ENCODE measurements at places on chromosomes 2 and 18.

- DNase-seq: no peak
Observed at GRCh38 chr2:217934321-217935131, 68.3 kb downstream of the TNS1 start.

GRCh38 chr2:172806493-172806892, 70.8 kb downstream of the RAPGEF4 start:
- DNase-seq: peak; percentile 54

GRCh38 chr18:68693091-68693815, 21.7 kb downstream of the TMX3 start:
- DNase-seq: no peak

DNA sequence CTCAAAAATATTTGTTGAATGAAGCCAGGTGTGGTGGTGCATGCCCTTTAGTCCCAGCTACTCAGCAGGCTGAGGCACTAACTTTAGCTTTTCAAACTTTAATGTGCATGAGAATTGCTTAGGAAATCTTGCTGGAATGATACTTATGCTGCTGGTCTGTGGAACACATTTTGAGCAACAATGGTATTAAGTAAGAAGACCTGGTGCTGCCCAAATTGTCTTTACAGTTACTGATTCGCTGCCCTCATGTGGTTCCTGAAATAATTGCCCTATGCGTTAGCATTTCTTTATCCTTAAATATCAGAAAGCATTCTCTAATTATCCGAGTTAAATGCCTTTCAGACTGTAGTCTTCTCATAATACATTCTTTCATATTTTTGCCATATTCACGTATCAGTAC, 76.0 kb upstream of the SESTD1 start:
- DNase-seq: peak; percentile 49

DNA sequence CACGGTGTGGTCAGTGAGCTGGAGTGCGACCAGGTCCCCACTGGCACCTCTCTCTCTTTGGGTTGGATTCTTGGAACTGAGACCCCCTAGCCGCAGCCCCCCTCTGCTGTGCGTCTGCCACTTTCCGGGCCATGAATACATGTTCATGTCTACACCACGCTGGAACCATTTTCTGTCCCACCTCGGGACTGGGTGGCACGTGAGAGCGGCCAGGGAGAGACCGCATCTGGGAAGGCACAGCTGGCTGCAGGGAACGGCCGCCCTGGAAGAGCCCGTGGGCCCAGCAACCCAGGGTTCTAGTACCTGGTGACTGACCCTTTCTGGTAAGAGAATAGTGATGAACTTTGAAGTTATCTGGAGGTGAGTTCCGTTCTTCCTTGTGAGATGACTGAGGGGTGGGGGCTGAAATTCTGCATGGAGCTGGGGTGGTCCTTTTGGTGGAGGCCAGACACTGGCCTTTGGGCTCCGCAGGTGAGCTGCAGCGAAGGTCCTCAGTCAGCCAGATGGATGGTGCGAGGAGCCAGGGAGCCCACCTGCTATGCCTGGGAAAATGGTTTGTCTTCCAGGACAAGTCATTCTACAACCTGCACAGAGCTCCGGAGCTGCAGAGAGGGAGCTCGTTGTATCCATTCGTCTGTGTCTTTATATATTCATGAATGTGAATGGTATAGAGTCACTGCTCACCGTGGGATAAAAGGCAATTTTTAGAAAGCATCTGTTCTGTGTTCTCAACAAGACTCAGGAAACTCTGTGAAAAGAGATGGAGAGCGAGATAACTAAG, 223.5 kb downstream of the NDUFA10 start:
- DNase-seq: no peak
